ENCODE measurements at places on chromosomes 16 and 17. TPM values are rescaled to one million over a fixed set of nuclear protein-coding genes. Genes with fewer than 3 reads are reported as not detected.

The CLEC3A gene
- not detected for polyA plus RNA-seq

The SRL gene
- 394 TPM for polyA plus RNA-seq

The TERF2IP gene
- polyA plus RNA-seq, result 79.2 TPM

The TBC1D3I gene
- not detected for polyA plus RNA-seq

The ALDH3A1 gene
- not detected for polyA plus RNA-seq

The SSTR5 gene
- polyA plus RNA-seq, result 0.22 TPM

The PYY gene
- not detected for polyA plus RNA-seq

The CCDC78 gene
- polyA plus RNA-seq, result 0.60 TPM

The PFN1 gene
- polyA plus RNA-seq, result 177 TPM

Measured in heart left ventricle (tissue), 16 donors.